Activated CD4-positive, alpha-beta memory T cell treated with anti-CD3 and anti-CD28 coated beads, Interleukin-2, amount 10 ng/mL, durations not matched to agents 7 days and 5 days (primary cell): ENCODE measurements at places on chromosomes 5 and 9.

DNA sequence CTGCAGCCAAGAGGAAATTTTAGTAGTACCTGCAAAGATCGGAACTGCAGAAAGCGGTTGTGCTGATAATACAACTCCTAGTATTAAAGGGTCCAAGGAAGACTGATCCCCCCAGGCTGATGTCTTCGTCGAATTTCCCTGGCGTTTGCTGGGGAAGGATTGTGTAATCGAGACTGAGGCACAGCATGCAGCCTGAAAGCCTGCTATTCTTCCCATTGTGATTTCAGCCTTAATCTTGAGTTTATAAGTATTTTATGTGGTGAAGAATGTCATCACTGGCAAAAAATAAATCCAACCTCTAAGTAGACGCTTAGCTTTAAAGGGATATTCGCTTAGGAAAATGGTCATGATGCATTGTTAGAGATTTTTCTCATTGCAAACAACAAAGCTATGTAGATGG is 21.3 kb upstream of the LMX1B start:
- DNase-seq = no peak

GRCh38 chr9:9612755-9613154 is 1000.0 kb downstream of the PTPRD start:
- no peak for DNase-seq

- DNase-seq = peak; percentile 24
Observed at GRCh38 chr9:111599092-111599954, at the start of gene PTGR1. Gene PTGR1, minus strand, starts transcription at chr9:111599647. Its CDS starts 2,225 bp downstream, at chr9:111597422.

DNA sequence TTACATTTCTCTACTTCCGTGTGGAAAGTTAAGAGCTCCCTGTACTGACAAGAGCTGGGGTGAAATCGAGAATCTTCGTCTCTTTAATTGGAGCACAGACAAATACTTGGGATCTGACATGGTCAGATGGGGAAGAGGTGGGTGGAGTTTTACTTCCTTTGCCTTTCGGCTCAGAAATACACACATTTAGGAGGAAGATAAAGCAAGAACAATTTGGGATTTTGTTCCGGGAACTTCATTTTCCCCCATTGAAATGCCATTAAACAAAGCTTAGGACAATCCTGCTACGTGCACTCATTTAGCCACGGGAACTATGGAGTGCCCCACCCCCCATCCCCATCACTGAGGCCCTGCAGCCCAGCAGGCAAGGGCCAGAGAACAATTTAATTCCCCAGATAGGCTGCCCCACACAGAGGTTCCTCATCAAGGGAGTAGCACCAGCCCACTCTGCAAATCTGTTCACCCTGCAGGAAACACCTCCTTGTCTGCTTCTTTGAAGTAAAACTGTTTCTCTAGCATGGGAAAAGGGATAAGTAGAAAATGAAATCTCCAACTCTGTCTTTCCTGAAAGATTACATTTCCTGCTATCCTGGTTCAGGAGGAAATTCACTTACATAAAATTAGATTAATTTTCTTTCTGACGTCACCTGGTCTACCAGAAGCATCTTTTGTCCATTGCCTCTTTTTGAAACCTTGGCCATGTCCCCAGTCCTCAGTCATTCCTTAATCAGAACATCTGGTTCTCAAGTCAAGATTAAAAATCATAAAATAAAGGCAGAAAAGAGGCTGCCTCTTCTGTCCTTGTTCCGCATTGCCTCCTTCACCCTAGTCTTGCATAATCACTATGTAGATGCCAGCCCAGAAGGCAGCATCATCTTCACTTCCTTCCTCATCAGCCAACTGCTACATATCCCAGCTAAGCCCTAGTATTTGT is 206.4 kb downstream of the ENC1 start:
- DNase-seq = no peak

DNA sequence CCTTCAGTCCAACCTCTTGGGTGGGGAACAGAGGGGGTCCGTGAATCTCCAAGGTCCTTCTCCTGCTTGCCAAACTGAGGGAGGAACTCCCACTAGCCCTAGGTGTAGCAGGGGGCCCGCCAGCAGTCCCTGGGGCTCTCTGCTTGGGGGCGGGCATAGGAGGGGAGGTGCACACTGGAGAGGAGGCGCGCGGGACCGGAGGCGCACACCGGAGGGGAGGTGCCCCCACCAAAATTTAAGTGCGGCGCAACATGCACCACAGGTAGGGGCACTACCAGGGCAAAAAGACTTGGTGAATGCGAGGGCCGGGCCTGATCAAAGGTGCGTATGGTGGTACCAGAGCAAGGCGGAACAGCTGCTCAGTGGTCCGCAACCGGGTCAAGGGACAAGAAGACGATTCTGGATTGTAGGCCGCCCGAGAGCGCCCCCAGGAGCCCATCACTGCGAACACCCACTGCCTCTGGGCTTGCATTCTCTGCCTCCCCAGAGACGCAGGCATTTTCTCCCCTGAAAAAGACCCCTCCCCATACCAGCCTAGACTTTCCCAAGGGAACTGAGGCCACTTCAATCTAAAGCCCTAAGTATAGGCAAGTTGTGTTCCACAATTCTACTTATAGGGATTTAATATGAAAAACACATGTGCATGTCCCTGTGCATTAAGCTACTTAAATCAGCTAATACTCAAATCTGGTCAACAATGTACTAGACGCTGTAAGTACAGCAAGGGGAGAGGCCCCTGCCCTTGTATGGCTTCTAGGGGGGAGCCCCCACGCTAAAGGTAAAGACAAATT is 50.6 kb downstream of the TGFBI start:
- no peak for DNase-seq

GRCh38 chr5:150409638-150410523 is 2.8 kb downstream of the CD74 start:
- DNase-seq = peak; percentile 73

- no peak for DNase-seq
Observed at GRCh38 chr5:78706381-78706780, 57.8 kb upstream of the LHFPL2 start.

- DNase-seq = no peak
Observed at GRCh38 chr5:31783086-31783645, 144.2 kb downstream of the PDZD2 start.

DNA sequence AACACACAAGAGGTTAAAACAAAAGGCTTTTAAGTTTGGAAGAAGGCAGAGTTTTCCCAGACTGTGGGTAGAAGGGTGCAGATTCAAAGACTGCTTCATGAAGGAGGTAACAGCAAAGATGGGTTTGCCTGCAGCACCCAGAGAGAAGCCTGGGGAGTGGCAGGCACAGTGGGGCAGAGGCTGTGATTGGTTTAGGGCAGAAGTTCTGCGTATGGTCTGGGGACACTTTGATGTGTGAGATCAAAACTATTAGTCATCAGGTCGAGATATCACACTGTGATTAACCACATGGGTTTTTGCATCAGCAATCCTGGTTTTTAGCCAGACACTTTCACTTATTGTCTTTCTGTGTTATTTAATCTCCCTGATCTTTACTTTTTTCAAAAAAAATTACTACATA is 188.8 kb upstream of the GLRA1 start:
- DNase-seq = no peak

DNA sequence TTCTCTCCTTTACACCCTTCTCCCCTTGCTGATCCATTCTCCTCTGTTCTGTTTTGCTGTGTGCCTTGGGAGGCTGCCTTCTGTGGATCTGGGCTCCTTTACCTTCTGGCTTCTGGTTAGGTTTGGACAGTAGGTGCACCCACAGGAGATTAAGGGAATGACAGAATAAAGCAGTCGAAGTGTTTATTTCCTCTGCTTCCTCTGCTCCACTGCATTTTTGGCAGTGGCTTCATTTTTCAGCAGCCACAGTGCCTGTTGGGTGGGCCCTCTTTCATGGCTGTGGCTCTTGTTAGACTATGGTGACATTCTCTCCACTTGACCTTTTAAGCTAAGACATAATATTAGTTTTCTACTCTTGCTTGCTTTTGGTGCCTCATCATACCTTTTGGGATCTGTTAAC is 144.1 kb downstream of the CCDC171 start:
- DNase-seq = no peak

- peak; percentile 33 for DNase-seq
Observed at GRCh38 chr9:6055216-6055615, 39.8 kb upstream of the RANBP6 start.

DNA sequence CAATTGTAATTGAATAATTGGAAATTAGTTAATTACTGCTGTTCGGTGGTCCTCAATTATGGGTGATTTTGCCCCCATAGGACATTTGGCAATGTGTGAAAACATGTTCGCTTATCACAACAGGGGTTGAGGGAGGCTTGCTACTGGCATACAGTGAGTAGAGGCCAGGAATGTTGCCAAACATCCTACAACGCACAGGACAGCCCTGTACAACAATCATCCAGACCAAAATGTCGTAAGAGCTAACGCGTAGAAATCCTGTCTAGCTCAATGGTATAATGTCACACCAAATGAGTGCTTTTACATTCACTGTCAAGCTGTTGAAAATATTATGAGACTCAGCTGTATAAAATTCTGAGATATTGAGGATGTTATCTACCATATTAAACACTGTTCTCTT is 464.4 kb upstream of the TUSC1 start:
- no peak for DNase-seq

- peak; percentile 66 for DNase-seq
Observed at GRCh38 chr5:157571357-157571827, 4.2 kb downstream of the ADAM19 start.

- no peak for DNase-seq
Observed at GRCh38 chr5:2433086-2433485, 318.4 kb downstream of the IRX2 start.

DNA sequence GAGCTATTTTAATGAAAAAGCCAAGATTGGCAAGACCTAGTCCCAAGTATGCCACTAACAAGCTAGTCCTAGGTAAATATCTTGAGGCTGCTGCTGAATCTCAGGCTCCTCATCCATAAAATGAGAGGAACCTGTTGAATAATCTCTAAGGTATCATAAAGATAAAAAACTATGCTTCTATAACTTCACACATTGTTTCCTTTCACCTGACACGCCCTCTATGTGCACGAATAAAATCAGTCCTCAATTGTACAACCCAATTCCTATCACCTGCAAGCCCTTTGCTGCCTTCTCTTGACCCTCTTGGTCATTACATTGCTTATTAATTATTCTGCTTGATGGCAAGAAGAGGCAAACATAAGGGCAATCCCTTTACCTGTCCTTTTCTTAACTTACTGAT is 69.9 kb downstream of the TRPM6 start:
- DNase-seq = no peak

DNA sequence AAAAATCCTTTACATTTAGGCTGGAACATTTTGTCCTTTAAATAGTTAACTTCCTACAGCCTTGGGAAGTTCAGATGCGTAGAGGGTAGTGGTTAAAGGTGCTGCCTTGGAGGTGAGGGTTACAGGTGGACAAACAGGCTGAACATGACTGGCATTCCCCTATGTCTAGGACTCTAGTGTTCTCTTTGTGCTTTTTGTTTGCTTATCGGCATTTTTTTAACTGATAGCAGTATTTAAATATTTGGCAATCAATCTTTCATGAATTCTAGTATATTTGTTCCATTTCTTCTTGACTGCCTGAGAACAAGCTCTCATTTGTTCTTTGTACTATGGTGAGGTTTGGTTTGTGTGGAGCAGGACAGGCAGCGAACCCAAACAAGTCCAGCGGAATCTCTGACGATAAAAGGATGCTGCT is 307.6 kb downstream of the CTNND2 start:
- no peak for DNase-seq

DNA sequence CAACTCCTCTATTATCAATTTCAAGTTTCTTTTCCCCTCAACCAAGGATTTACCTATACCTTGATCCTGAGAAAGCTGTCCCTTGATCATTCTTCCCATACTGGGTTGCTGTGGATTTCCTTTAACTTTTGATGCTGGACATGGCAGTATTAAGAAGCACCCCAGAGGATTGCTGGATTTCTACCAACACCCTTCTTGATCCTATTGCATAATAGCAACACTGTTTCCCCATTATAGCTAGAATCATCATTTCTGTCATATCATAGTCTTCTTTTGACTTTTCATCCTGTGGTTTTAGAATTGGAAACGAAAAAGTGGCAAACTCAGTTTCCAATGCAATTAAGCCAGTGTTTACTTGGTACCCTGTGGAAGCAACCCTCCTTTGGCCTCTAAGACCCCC is 154.9 kb downstream of the ARRDC3 start:
- no peak for DNase-seq

DNA sequence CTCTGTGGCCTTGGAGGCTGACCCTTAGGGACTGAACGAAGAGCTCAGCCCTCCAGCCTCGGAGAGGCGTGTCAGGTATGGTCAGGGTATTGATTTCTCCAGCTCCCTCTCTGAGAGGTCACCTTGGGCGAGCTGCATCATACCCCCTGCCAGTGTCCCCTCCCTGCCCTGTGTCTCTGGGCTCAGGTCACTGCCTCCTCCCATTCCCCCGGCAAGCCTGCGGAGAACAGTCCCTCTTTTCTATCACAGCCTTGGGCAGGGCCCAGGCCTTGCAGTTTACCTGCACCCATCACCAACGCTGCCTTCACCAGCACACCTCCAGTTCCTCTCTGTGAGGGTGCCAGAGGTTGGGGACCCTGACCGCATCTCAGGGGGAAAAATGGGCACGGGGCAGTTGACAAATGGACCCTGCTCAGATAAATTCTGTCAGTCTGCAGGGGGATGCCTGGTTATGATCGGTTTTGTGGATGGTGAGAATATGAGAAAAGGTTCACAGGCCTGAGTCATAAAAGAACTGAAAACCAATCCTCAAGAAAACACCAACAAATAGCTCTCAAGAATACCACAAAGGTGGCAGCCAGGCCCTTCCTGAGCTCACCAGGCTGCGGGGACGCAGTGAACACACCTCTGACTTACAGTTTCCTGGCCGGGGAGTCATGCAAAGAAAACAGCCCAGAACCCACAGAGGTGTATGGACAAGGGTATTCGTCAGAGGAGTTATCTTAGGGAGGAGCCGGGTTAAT is 24.7 kb upstream of the RXRA start:
- peak; percentile 83 for DNase-seq

- DNase-seq = no peak
Observed at GRCh38 chr5:99314721-99315120, 385.9 kb upstream of the CHD1 start.

DNA sequence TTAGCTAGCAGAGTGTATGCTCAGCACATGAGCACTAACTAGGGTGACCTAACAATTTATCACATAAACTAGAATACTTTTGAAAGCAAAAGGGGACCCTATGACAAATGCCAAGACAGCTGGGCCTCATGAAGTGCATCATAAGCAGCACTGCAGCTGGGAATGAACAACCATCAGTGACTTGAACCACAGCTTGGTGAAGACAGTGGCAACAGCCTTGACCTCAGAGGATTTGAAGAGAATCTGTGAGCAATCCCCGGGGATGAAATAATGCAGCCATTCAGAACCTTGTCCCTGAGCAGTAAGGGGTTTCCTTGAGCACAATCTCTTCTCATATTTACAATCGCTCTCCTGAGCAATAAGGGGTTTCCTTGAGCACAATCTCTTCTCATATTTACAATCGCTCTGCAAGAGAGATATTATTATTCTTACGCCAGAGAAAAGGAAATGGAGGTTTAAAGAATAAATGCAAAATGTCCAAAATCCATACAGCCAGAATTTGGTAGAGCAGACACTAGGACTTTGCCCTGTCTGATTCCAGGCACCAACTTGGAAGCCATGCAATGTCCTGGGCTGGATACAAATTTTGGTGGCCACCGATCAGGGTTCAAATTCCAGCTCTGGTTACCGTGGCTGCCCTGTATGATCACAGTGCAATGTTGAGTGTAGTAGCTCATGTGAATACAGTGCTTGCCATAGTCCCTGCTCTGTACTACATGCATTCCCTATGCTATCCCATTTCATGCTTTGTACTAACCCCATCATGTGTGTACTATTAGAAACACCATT is 846 bp upstream of the NSG2 start:
- no peak for DNase-seq
